Hematopoietic multipotent progenitor cell treated with erythropoietin and hydrocortisone succinate and interleukin-3 and kit ligand, for 4 days (in vitro differentiated cells): ENCODE measurements at places on chromosomes 4 and X.
A peak's percentile ranks its signal among the peaks of the same experiment; 100 is the strongest.

- DNase-seq = no peak
Measured at GRCh38 chr4:3280466-3280865, 12.4 kb upstream of the RGS12 start.

DNA sequence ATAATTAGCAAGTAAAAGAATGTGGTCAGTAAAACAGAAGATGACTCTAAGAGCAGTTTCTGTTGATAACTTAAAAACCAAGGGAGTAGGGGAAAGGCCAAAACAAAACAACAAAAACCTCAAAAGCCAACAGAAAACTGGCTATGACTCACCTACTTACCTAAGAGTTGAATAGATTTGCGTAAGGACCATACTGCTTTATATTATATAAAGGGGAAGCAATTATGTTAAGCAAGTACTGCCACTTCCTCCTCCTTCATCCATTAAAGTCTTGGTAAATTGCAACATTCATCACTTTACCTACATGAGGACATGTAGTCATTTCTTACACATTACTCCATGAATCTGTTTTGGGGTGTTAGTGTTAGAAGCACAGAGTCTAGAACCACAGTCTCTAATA, 85.9 kb upstream of the FAM47A start:
- DNase-seq = peak; percentile 18

DNA sequence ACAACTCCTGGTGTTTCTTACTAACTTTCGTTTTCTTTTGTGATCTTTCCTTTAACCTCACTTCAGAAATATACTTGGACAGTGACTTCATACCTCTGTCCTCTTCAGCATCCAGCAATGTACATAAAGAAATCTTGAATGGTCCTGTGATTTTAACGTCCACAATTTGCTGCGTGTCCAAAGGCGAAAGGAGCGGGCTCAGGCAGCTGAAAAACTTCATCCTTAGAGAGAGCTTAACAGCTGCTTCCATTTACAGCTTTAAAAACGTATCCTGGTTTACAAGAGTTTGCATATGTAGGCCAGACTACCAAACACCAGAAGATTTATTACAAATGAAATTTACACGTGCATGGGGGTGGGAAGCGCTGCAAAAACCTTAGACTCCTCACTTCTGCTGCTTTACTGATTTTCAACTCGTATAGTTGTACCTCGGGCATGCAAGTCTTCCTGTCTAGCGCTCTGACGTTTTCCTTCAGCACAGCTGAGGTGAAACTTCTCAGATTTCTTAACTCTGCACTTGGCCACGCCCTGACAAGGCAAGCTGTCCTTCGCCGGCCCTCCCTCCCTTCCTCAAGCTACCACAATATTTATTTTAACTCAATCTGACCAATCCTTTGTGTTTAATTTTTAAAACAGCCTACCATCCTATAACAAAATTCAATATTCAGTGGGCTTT, 406.4 kb downstream of the FAM47A start:
- DNase-seq = no peak

DNA sequence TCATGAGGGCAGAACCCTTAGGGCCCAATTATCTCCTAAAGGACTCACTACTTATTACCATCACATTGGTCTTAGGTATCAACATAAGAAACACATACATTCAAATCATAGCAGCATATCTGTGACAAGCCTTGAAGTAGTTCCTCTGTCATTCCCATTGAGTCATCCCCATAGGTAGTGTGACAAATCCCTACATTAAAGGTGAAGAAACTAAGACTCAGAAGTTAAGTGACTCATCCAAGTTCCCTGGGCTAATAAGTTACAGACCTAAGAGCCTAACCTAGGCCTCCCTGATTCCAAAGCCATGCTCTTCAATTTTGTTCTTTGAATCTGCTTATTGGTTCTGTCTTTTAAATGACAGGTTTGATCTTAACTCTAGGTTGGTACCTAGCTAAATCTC, 58.2 kb downstream of the CD38 start:
- DNase-seq = no peak

GRCh38 chr4:124711471-124712371, 811 bp downstream of the ANKRD50 start:
- peak; percentile 90 for DNase-seq

GRCh38 chr4:155795991-155796390, 37.2 kb downstream of the GUCY1B1 start:
- DNase-seq = peak; percentile 68

- no peak for DNase-seq
Measured at GRCh38 chrX:97847885-97848679, 964.4 kb downstream of the RPA4 start.

DNA sequence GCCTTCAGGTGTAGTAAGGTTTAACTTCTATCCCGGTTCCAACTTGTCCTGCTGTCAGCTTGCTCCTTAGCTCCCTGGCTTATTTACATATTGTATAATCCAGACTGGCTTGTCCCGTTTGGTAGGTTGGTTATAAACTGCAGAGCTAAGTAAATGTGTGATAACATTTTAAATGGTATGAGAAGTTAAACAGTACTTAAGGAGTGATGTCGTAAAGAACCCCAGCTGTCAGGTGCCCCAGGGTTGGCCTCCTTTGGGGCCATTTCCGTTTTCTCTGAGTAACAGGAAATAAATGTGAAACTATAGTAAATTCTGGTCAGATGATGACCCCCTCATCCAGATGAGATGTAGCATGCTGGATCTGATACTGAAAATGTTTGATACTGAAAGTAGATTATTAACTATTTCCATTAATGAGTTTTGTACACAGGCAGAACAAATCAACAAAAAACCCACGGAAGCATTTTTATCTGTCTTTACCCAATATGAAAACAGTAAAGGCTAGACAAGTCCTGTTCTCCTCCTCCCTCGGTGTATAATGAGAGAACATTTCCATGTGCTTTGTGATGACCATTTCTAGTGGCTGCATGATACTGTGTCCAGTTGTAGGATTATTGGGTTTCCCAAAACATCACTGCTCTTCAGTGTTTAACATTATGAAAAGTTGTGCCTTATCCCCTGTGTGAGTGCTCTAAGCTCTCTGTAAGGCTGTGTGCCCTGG, 22.4 kb downstream of the GAB1 start:
- DNase-seq = peak; percentile 85

- DNase-seq = no peak
Measured at GRCh38 chrX:53711436-53711835, 24.9 kb upstream of the HUWE1 start.

- no peak for DNase-seq
Measured at GRCh38 chr4:168541266-168541953, 44.6 kb downstream of the PALLD start.

DNA sequence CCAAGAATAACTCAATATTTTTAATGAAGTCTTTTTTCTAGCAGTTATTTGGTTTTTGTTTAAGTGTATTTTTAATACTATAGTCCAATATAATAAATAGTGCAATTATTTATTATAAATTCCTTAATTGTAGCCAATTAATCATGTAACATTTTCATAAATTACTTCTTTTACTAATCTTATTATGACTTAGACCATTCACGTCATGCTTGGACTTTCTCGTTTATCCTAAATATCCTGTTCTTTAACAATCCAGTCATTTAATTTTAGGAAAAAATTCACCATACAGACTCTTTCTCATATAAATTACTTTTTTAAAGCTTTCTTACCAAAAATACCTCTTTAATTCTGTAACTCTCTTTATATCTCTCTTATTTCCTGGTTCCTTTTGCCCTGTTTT, 350.1 kb downstream of the AR start:
- DNase-seq = no peak

- DNase-seq = no peak
Measured at GRCh38 chrX:24341795-24342194, 18.6 kb upstream of the SUPT20HL1 start.

DNA sequence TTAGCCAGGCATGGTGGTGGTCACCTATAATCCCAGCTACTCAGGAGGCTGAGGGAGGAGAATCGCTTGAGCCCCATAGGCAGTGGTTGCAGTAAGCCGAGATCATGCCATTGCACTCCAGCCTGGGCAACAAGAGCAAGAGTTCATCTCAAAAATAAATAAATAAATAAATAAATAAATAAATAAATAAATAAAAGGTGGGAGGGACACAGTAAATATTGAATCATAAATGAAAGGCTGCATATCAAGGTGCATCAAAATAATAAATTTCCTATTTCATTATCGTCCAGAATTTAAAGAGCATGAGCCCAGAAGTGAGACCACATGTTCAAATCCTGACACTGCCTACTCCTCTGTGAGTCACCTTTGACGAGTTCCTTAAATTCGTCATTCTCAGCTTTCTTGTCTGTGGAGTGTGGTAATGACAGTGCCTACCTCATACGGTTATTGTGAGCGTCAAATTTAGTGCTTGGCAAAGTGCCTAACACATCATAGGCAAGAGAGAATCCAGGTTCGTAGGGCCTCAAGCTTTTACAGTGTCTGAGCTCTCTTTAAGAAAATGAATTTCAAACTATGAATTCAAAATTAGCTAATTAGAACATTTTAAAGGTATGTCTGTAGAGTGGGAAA, 49.9 kb downstream of the IL15 start:
- no peak for DNase-seq

GRCh38 chr4:74975848-74976824, 43.2 kb downstream of the PARM1 start:
- no peak for DNase-seq

GRCh38 chrX:115642895-115643530, 82.0 kb downstream of the PLS3 start:
- peak; percentile 59 for DNase-seq

- DNase-seq = no peak
Measured at GRCh38 chr4:47661741-47662140, 176.1 kb downstream of the CORIN start.

- no peak for DNase-seq
Measured at GRCh38 chrX:17409566-17410290, 34.7 kb downstream of the NHS start.

DNA sequence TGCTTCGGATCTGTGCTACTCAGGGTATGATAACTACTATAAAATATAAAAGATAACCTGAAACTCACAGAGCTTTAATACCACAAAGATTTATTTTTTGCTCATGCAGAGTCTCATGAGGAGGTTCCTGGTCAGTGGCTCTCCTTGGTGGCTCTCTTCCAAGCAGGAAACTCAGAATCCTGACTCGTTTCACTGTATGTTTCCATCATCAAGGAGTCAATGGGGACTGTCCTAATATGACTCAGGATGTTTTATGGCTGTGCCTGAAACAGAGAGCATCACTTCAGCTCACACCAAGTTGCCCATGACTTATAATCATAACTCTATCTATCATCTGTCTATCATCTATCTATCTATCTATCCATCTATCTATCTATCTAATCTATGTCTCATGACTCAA, 620.8 kb upstream of the NR3C2 start:
- DNase-seq = no peak

GRCh38 chrX:49291615-49292337, 11.7 kb upstream of the GAGE10 start:
- peak; percentile 84 for DNase-seq

- DNase-seq = no peak
Measured at GRCh38 chrX:150958177-150958576, 25.0 kb upstream of the HMGB3 start.

DNA sequence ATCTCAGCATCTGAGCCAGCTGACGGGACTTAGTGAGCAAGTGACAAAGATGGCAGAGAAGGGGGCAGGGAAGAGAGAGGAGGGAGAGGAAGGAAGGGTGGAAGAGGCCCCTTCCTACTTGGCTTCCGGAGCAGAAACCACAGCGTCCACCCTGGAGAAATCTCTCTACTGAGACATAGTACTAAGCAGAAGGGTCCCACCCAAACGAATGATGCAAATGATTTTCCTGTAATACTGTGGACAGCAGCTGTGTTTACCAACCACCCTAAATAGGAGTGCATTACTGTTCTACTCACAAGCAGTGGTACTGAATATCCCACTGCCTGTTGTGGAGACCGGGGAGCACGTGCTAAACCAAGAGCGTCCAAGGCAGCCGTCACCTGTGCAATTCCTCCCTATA, 29.4 kb downstream of the DTHD1 start:
- DNase-seq = peak; percentile 83

GRCh38 chr4:187724456-187724855, 271.1 kb upstream of the ZFP42 start:
- DNase-seq = no peak

GRCh38 chr4:55004831-55005230, 120.6 kb downstream of the KDR start:
- DNase-seq = no peak

DNA sequence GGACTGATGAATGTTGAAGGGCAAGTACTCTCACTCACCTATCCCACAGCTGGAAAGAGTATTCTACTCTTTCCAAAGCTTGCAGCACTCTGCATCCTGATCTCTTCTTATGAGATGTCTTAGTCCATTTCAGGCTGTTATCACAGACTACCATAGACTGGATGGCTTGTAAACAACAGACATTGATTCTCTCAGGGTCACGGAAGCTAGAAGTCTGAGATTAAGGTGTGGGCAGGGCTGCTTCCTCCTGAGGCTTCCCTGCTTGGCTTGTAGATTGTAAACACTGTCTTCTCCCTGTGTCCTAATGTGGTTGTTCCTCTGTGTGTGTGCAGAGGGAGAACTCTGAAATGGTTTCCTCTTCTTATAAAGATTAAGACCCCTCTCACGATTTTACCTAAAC, 131.2 kb downstream of the MXRA5 start:
- no peak for DNase-seq
